ENCODE measurements at places on chromosomes 3 and 15. TPM values are rescaled to one million over a fixed set of nuclear protein-coding genes. Genes with fewer than 3 reads are reported as not detected.
A peak's percentile ranks its signal among the peaks of the same experiment; 100 is the strongest.

DNA sequence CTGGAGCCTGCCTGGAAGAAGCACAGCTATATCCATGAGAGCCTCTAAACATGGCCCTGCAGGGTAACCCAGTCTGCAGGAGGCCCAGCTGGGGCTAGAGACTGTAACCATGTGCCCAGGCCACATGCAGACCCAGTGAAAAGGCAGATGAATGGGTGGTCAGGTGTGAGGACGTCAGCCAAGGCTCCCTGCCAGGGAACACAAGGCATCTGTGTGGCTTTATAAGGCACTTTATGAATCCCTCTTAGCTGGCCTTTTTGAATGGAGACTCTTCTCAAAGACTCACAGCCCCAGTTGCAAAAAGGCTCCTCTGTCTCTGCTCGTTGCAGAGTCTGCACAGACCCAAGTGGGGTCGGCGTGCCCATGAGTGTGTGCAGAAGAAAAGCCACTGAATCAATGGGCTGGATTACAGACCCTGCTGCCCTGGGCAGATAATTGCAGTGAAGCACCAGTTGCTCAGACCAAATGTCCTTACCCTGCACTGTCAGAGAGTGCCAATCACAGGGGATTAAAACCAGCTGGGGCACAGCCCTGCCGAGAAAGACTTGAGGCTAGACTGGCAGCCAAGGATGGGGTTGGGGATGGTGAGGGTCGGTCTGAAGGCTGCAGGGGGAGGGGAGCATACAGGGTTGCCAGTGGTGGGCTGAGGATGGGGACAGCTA lies 154.2 kb downstream of the RAB11A start:
- DNase-seq = no peak

DNA sequence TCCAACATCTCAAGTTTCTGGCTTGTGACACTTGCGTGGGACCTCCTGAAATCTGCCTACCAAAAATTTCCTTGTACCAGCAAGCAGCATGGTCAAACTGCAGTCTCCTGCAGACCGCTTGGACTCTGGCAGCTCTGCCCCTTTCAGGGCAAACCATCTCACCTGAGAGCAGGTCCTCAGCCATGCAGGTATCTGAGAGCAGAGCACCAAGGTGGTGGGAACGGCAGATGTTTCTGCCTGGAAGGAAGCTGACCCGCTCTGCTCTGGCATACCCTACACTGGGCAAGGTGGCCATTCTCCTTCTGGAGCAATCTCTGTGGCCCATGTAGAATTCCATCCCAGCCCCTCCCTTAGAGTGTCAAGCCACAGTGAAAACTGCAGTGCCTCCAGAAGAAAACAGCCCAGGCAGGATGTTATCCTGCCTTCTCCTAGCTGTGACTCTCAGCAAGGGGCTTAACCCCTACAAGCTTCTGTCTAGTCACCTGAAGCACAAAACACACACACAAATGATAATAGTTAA lies 21.6 kb downstream of the MESD start:
- no peak for DNase-seq

GRCh38 chr15:77031376-77032050 lies 36.6 kb downstream of the PSTPIP1 start:
- no peak for DNase-seq

GRCh38 chr3:184181596-184181995 lies 4.4 kb upstream of the ABCF3 start:
- DNase-seq = no peak

GRCh38 chr3:72990701-72991395 lies 5.8 kb upstream of the PPP4R2 start:
- no peak for DNase-seq

GRCh38 chr3:131216330-131216729 lies 165.2 kb upstream of the NUDT16 start:
- no peak for DNase-seq

GRCh38 chr3:189132231-189132671 lies 39.5 kb upstream of the TPRG1 start:
- peak; percentile 57 for DNase-seq

GRCh38 chr15:69578787-69579583 lies 126.4 kb downstream of the RPLP1 start:
- DNase-seq = peak; percentile 31

DNA sequence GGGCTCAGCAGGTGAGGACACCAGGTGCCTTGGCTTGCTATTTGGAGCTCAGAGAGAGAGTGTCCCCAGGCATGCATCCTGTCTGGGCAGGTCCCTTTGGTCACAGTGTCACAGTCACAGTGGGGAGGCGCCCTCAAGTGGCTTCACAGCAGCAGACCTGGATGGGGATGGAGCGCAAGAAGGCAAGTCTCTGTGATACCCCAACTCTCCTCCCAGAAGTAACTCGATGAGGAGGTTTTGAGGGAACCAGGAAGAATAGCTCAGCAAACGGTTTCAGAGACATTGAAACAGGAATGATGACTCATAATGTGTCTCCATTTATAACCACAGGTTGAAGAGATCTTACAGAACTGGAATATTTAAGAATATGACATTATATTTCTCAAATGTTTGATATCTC lies 66.5 kb upstream of the SH3GL3 start:
- DNase-seq = peak; percentile 58

DNA sequence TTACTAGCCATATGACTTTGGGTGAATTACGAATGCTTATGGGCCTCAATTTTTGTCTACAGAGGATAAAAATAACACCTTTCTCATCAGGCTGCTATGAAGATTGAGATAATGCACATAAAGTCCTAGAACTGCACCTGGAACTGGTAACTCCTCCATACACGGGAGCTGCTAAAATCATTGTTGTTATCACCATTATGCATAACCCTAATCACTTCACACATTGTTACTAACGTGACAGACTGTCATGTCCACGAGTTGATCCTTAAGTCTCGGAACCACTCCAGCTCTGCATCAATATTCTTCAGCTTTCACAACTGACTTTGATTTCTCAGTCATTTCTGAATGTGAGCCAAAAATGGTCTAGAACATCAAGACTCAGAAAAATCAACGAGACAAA lies 64.1 kb downstream of the RFTN1 start:
- no peak for DNase-seq

- DNase-seq = no peak
These were observed 11.8 kb downstream of the CYFIP1 start for GRCh38 chr15:22968366-22968765.

- no peak for DNase-seq
These were observed 33.8 kb downstream of the DRD3 start for GRCh38 chr3:114144909-114145688.

The ARPC4 gene
- 121 TPM for total RNA-seq

The TAMM41 gene
- total RNA-seq = 18.8 TPM

The PRKCD gene
- 57.9 TPM for total RNA-seq

The MRPS11 gene
- 35.7 TPM for total RNA-seq

The GRM7 gene
- total RNA-seq = 1.5 TPM

The SKOR1 gene
- 1.7 TPM for total RNA-seq

All from prostate gland (tissue), 2 donors.